ENCODE measurements at places on chromosomes 2 and 18. TPM values are rescaled to one million over a fixed set of nuclear protein-coding genes. Genes with fewer than 3 reads are reported as not detected.

The METAP1D gene
- 3.4 TPM for total RNA-seq

DNA sequence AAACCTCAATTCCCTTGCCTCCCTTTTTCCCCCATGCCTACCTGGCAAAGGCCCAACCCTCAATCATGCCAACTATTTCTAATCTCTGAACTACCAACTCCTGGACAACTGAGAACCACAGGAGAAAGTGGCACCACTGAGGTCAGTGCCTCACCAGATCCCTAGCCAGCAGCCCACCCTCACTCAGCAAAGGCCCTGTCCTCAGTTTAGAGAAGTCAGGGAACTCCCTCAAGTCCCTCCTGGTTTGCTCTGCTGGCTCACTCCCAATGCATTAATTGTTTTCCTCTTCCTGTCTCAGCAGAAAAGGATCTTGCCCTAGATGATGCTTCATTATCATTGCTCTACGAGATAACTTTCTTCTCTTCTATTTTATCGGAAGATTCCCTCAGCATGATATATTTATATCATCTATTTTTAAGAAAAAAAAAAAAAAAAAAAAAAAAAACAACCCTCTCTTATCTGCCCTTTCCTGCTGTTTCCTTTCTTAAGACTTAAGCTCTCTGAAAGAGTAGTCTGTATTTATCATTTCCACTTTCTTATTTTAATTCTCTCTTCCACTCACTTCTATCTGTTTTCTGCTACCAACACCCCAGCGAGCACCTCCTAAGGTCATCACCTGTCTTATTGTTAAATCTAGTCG is 22.7 kb upstream of the ZBTB14 start:
- DNase-seq: no peak

- DNase-seq: no peak
These were observed 352.6 kb upstream of the CWC22 start for GRCh38 chr2:180359522-180360282.

- DNase-seq: peak; percentile 12
These were observed 56.1 kb upstream of the C2orf15 start for GRCh38 chr2:99085421-99085820.

- no peak for DNase-seq
These were observed 244.5 kb downstream of the TCF4 start for GRCh38 chr18:55343396-55344073.
